ENCODE measurements at places on chromosomes 6 and 20.

DNA sequence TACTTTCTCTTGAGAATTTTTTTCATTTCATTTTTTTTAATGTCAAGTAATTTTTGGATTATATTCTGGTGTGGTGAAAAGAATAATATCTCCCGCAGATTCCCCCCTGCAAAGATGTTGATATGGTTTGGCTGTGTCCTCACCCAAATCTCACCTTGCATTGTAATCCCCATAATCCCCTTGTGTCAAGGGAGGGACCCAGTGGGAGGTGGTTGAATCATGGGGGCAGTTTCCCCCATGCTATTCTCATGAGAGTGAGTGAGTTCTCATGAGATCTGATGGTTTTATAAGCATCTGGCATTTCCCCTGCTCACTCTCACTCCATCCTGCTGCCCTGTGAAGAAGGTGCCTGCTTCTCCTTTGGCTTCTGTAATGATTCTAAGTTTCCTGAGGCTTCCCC is 58.7 kb upstream of the PMEPA1 start:
- no peak for DNase-seq

DNA sequence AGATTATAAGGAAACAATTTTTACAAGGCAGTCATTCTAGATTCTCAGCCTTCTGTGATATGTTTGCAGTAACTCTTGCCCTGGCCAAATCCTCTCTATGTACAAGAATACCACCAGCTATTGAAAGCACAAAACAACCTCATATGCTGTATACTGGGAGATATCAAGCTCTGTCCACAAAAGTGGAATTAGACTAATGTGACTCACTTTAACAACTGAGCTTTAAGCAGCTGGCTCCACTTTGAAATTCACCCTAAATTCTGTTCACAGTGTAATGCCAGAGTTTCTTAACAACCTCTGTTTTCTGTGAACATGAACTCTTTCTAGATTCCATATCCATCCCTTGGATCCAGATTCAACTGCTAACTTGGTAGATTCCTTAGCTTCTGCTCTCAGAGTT is 47.6 kb downstream of the CHD6 start:
- no peak for DNase-seq

- no peak for DNase-seq
Observed at GRCh38 chr20:23298926-23299672, 51.5 kb upstream of the NXT1 start.

DNA sequence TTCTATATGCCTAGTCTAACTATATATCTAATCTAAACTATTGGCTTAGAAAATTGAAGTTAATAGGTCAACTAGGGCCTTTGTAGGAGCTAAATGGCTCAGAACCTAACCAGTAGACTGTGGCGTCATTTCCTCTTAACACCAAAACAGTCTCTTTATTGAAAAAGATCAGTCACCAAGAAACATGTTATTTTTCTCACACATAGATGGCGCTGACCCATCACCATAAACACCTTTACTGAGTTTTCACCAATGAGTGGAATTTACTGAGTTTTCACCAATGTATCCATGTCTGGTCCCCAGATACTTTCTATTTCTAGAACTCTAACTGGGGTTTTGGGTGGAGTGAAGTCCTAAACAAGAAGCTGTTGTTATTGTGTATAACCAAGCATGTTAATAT is 636.0 kb downstream of the BCKDHB start:
- no peak for DNase-seq

- no peak for DNase-seq
Observed at GRCh38 chr6:41374618-41375590, 39.5 kb downstream of the NCR2 start.

GRCh38 chr6:722077-722524 is 29.2 kb upstream of the EXOC2 start:
- peak; percentile 71 for DNase-seq

DNA sequence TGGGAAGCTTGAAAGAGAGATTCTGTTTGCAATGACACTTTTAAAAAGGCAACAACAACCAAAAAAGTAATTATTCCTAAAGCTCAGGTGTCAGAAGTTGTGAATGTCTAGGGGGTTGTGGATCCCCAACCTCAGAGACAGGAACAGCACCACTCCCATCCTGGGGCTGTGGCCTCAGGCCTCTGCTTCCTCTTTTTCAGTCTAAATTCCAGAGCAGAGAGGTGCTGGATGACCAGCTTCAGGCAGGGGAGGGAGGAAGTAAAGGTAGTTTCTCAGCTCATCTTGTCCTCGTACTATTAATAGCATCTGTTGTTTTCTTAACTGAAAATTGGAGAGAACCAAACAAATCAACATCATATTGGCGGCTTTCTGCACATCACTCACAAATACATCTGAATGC is 8.3 kb downstream of the NT5E start:
- DNase-seq: no peak

DNA sequence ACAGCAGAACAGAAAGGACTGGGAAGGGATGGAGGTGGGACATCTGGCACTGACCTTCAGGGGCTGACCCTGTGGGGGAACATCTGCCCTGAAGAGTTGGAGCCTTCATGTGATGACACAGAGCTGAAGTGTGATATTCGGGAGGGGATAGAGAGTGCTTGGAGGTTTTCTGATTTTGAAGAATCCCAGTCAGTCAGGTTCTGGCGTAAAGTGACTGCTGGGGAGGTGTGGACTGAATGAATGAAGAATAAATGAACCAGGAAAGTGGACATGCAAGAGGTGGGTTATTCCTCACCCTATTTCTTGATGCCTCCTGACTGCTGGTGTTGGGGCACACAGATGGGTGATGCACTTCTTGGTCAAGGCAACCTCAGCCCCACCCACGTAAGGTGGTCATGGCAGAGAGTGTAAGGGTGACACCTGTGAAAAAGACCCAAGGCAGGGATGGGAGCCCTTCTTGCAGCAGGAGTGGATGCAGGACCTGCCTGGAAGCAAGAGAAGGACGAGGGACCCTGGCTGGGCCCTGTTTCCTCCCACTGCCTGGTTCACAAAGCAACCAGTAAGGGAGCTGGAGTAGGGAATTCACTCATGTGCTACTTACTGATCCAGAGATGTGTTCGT is 13.1 kb downstream of the MICA start:
- no peak for DNase-seq

DNA sequence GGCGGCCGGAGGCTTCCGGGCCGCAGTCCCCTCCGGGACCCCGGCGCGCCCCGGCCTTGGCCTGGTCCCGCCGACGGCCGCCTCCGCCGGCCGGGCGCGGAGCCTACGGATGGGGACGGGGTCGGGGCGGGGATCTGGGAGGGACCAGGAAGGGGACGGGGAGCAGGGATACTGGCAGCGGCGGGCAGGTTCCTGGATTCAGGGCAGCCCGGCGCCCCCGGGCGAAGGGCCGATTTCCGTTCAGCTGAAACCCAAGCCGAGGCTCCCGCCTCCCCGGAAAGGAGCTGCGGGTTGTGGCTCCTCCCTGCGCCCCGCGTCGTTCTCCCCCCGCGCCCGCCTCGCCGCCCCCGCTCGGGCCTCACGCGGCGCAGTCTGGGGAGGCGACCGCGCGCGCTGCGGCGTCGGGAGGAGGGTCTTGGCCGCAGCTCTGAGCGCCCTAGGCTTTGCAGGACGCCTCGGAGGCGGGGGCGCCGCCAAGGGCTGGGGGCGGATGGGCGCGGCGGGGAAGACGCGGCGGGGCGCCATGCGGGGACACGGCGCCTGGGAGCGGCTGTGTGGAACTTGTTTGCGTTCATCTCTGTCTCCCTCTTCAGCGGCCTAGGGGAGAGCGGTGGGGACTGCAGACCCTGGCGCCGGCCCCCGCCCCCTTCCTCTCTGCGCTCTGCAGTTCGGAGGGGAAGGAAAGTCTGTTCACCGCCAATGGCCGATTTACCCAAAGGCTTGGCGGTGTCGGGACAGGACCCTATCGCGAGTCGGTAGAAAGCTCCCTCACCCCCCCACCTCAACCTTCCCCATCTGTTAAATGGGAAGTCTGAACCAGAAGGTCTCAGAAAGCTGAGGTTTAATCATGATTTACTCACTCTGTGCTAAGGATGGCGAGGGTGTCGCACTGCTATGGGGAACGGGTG is 22.7 kb upstream of the TMEM181 start:
- peak; percentile 24 for DNase-seq

GRCh38 chr6:113112086-113112485 is 745.1 kb upstream of the MARCKS start:
- no peak for DNase-seq
